ENCODE measurements at places on chromosomes 5 and 9.

DNA sequence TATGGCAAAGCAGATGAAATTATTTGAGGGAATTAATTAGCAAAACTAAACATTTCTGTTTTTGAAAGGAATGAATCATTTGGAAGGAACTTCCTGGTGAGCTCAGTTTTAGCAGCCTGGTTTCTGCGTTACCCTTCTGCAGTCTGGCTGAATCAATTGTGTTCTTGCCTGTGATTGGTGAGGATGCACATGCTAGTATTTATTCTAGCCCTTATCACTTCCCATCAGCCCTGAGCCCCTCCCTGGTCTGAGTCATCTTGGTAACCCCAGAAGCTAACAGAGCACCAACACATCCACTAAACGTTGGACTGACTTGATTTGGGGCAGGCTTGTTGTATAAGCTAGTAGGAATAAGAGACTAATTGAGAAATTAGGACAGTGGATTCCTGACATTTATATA, 6.6 kb downstream of the TJP2 start:
- no peak for DNase-seq

GRCh38 chr5:67416133-67416937, 219.7 kb upstream of the CD180 start:
- no peak for DNase-seq

DNA sequence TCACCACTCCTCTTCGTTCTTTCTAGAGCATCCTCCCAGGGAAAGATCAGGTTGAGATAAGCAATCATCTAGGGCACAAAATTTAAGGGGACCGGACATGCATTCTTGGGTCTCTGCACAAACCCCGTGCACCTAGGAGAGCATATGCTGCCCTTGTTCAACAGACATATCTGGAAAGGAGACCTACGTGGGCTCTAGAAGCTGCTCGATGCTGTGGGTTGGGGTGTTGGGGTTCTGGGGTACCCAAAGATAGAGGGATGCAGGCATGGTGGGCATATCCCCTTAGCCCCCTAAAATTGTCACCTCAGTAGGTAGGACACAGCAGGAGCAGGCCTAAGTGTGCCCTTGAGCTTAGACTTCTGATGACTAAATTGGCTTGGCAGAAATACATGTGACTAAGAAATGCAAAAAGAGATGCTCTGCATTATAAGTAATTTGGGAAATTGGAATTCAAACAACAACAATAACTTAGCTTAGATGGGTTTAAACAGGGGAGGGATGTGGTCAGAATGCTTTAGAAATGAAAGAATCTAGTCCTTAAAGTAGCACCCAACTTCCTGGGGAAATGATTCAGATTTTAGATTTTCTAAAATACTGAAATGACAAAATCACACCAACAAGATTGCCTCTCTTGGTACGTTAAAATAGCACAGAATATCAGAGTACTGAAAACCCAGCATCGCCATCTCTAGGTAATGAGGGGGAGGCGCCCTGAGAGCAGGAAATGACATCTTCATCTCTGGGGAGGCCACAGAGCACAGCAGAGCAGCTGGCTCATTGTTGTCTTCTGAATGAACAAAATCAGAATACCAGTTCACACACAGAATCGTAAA, 172.3 kb downstream of the GNA14 start:
- DNase-seq: no peak

DNA sequence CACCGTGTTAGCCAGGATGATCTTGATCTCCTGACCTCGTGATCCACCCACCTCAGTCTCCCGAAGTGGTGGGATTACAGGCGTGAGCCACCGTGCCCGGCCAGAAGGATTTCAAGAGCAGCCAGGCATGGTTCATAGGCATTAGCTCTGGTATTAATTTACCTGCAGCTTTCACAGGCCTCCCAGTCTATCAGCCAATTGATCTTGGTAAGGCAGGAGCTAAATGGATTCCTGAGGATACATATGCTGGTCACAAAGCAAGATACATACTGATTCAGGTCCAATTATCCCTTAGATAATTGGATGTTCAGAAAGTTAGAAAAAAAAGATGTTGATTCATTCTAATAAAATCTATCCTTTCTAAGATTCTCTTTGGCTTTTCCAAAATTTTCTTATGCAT, 487.1 kb downstream of the TLE1 start:
- no peak for DNase-seq

GRCh38 chr9:38091310-38092199, 22.5 kb upstream of the SHB start:
- DNase-seq: no peak

DNA sequence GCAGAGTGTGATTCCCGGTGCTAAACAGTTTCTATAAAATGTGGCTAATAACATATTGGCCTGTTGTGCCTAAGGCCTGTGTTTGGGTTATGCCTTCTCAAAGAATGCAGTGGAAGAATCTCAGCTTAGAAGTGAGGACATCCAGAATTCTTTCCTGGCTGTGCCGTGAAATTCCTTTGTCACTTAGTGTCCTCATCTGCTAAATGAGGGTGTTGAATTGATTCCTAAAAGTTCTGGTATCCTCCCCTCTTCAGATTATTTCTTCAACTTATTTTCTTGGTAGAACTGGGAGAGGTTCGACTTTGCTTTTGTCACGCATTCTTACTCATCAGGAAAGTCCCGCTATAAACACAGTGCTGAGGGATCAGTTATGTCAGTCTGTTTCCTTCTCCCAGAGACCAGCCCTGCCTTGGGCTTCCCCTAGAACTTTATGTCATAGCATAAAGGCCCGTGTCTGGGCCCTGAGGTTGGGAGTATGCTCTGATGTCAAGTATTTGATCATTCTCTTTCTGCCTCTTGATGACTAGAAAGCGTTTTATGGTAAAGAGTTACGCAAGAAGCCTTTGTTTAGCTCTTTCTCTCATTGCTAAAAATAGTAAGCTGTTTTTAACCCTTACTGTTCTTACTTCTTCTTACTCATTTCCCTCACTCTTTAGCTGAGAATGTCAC, 29.5 kb downstream of the MTAP start:
- no peak for DNase-seq

- DNase-seq: no peak
These were observed 16.7 kb downstream of the SLC36A1 start for GRCh38 chr5:151464101-151464500.

All from activated CD4-positive, alpha-beta T cell treated with anti-CD3 and anti-CD28 coated beads, Interleukin-2, amount 50 U/mL, for 24 hours (primary cell).